WTC11 (cell line): ENCODE measurements at places on chromosomes 4 and X. TPM values are rescaled to one million over a fixed set of nuclear protein-coding genes. Genes with fewer than 3 reads are reported as not detected.

Gene PRKX
- total RNA-seq: 53.8 to 66.6 TPM (median 61.2 TPM) in 3 replicates

Gene LIMCH1
- total RNA-seq: 0.66 to 0.92 TPM (median 0.80 TPM) in 3 replicates

Gene YTHDC1
- total RNA-seq: 103 to 118 TPM (median 109 TPM) in 3 replicates

Gene SAGE1
- total RNA-seq: not detected in 3 replicates

Gene ETDA
- total RNA-seq: not detected in 3 replicates

Gene PNMA3
- total RNA-seq: 3.7 to 6.5 TPM (median 5.8 TPM) in 3 replicates

Gene KLKB1
- total RNA-seq: 9.8 to 10.1 TPM (median 10.1 TPM) in 3 replicates

Gene SPACA5
- total RNA-seq: not detected in 3 replicates

Gene PPP1R2C
- total RNA-seq: not detected in 3 replicates

Gene PRKG2
- total RNA-seq: 1.9 to 3.6 TPM (median 2.7 TPM) in 3 replicates

Gene ADGRG2
- 6.0 to 8.2 TPM (median 6.1 TPM) in 3 replicates for total RNA-seq

Gene CNOT6L
- total RNA-seq: 19.5 to 21.6 TPM (median 20.1 TPM) in 3 replicates

Gene MSN
- total RNA-seq: 91.2 to 130 TPM (median 129 TPM) in 3 replicates

Gene FAM9C
- total RNA-seq: 0.07 to 0.28 TPM in 2 of 3 replicates, not detected in the other

Gene NXF2
- total RNA-seq: 0.11 TPM in 2 of 3 replicates, not detected in the other

Gene INTS6L
- total RNA-seq: 5.4 to 8.2 TPM (median 6.5 TPM) in 3 replicates

Gene ARSJ
- total RNA-seq: 4.9 to 6.6 TPM (median 5.0 TPM) in 3 replicates

Gene RRH
- total RNA-seq: 0.11 to 0.21 TPM in 2 of 3 replicates, not detected in the other

Gene INTU
- total RNA-seq: 15.0 to 18.6 TPM (median 17.9 TPM) in 3 replicates

Gene CMC4
- total RNA-seq: 3.0 to 6.4 TPM (median 5.9 TPM) in 3 replicates

Gene SMIM10
- total RNA-seq: 1.3 to 1.8 TPM (median 1.5 TPM) in 3 replicates

Gene PLP1
- total RNA-seq: 29.2 to 31.3 TPM (median 29.5 TPM) in 3 replicates

Gene SYTL5
- total RNA-seq: 0.25 to 0.39 TPM (median 0.26 TPM) in 3 replicates

Gene TRIM2
- total RNA-seq: 42.0 to 54.5 TPM (median 43.9 TPM) in 3 replicates

Gene CXorf49
- total RNA-seq: not detected in 3 replicates

Gene MAGEA12
- total RNA-seq: 0.57 to 1.3 TPM (median 1.2 TPM) in 3 replicates

Gene CPEB2
- 2.5 to 3.3 TPM (median 2.8 TPM) in 3 replicates for total RNA-seq

Gene ARMCX2
- 108 to 127 TPM (median 121 TPM) in 3 replicates for total RNA-seq

Gene IDUA
- total RNA-seq: 8.5 to 9.7 TPM (median 8.7 TPM) in 3 replicates

Gene SHROOM2
- 12.3 to 14.8 TPM (median 12.3 TPM) in 3 replicates for total RNA-seq

Gene SASH3
- total RNA-seq: 0.22 to 0.57 TPM (median 0.25 TPM) in 3 replicates

Gene TMEM271
- 0.14 to 0.31 TPM (median 0.16 TPM) in 3 replicates for total RNA-seq

Gene PNMA5
- 0.13 to 0.27 TPM (median 0.25 TPM) in 3 replicates for total RNA-seq

Gene PNMA6A
- 4.4 to 5.1 TPM (median 4.5 TPM) in 3 replicates for total RNA-seq

Gene RAI2
- total RNA-seq: 0.57 to 0.78 TPM (median 0.77 TPM) in 3 replicates

Gene MRFAP1
- 296 to 319 TPM (median 303 TPM) in 3 replicates for total RNA-seq

Gene S100P
- 0.55 TPM in 1 of 3 replicates, not detected in the others for total RNA-seq

Gene PRICKLE3
- total RNA-seq: 12.5 to 14.6 TPM (median 12.8 TPM) in 3 replicates

Gene GPR50
- total RNA-seq: 5.9 to 12.0 TPM (median 5.9 TPM) in 3 replicates
